ENCODE measurements at places on chromosomes 13 and 19. TPM values are rescaled to one million over a fixed set of nuclear protein-coding genes. Genes with fewer than 3 reads are reported as not detected.
A peak's percentile ranks its signal among the peaks of the same experiment; 100 is the strongest.

The ASF1B gene
- 12.4 TPM for total RNA-seq

The CAPN12 gene
- total RNA-seq: 0.32 TPM

- no peaks in the 10 kb centered on the region for H3K4me1 ChIP-seq
These were observed 72.9 kb downstream of the FGF14 start for GRCh38 chr13:102328909-102329308.

- peak overlapping the region; percentile 89 for H3K4me3 ChIP-seq
- H3K27ac ChIP-seq: no peak overlapping the region
- peaks cover 2% of the 10 kb centered on the region for H3K27me3 ChIP-seq
- peaks cover 10% of the 10 kb centered on the region for H3K4me1 ChIP-seq
These were observed 489 bp downstream of the CCNE1 start for GRCh38 chr19:29812080-29812880.

GRCh38 chr13:74253161-74253560, 119.0 kb upstream of the KLF12 start:
- peaks cover 11% of the 10 kb centered on the region for H3K36me3 ChIP-seq
- peaks cover 3% of the 10 kb centered on the region for H3K27me3 ChIP-seq
- H3K4me3 ChIP-seq: no peak overlapping the region
- no peak overlapping the region for H3K27ac ChIP-seq

DNA sequence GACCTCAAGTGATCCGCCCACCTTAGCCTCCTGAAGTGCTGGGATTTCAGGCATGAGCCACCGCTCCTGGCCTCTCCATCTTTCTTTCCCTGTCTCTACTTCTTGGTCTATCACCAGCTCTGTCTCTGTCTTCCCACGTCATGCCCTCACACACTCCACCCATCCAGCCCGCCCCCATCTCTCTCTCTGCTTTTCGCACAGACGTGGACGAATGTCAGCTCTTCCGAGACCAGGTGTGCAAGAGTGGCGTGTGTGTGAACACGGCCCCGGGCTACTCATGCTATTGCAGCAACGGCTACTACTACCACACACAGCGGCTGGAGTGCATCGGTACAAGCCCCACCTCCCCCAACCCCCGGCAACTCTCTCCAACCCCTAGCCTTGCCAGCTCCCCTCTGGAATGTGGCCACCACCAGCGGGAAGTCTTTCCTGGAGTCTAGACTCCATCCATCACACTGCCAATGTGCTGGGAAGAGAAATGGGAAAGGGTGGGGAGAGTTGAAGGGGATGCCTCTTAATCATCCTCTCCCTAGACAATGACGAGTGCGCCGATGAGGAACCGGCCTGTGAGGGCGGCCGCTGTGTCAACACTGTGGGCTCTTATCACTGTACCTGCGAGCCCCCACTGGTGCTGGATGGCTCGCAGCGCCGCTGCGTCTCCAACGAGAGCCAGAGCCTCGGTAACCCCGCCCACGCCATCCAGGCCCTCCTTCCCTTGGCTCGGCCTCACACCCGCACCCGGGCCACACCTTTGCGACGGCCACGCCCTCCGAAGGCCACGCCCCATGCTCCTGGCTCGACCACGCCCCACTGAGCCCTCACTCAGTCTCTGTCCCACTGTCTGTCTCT, 22.5 kb downstream of the LTBP4 start:
- H3K4me3 ChIP-seq: no peak overlapping the region
- no peak overlapping the region for H3K27ac ChIP-seq
- H3K27me3 ChIP-seq: peaks cover 3% of the 10 kb centered on the region
- DNase-seq: no peak

- peaks cover 42% of the 10 kb centered on the region for H3K27me3 ChIP-seq
- H3K4me1 ChIP-seq: peaks cover 17% of the 10 kb centered on the region
- no peak overlapping the region for H3K4me3 ChIP-seq
- DNase-seq: no peak
These were observed 116.7 kb upstream of the GJB6 start for GRCh38 chr13:20348645-20349408.

The LYPD4 gene
- total RNA-seq: not detected

DNA sequence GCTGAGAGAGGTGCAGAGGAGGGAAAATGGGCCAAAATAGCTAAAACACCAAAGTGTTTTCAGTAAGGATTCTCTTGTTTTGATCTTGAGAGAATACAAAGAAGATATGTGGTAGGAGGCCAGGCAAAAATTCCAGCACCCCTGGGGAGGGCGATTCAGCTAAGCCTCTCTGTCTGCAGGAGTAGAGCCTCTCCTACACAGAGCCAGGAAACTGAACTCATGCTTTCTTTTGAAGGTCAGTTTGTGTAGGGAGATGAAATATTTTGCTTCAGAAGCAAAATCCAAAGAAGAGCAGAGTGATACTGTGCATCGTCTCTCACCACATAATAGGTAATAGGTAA, 565.0 kb downstream of the FGF9 start:
- H3K27ac ChIP-seq: no peak overlapping the region
- H3K36me3 ChIP-seq: no peaks in the 10 kb centered on the region
- no peak for DNase-seq
- H3K27me3 ChIP-seq: no peaks in the 10 kb centered on the region
- H3K4me3 ChIP-seq: no peak overlapping the region

The ZNF525 gene
- 4.1 TPM for total RNA-seq

DNA sequence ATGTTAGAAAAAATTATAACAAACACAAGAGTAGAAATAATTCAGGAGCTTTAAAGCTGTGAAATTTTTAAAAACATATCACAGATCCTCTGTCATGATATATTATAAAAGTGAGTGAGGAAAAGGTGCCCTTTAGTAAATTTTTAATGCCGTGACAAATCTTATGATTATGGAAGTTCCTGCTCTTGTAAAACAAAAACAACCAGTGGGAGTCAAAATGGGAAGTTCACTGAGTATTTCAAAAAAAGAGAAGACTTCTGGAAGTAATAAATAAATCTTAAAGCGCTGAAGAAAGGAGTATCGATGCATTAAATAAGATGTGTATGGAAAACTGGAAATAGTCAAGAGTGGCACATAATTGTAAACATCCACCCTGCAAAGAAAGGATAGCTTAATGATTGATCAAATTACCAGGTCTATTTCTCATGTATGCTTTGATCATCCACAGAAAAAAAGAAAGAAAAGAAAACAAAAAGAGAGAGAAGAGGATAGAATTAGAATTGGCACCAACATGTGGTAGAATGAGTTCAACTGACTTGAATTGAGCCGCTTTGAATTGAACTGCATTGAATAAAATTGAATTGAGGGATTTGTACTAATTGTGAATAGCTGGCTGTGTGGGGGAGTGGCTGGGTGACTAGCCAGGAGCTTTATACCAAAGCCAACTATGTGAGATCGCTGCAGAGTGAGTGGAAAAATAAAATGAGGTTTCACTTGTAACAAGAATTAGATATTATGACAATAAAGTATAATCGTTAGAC, 647.6 kb upstream of the SPRY2 start:
- H3K27ac ChIP-seq: no peak overlapping the region
- no peak for DNase-seq
- no peaks in the 10 kb centered on the region for H3K4me1 ChIP-seq
- peaks cover 5% of the 10 kb centered on the region for H3K27me3 ChIP-seq

- peak; percentile 91 for DNase-seq
- H3K27ac ChIP-seq: peak overlapping the region; percentile 91
These were observed 10.0 kb downstream of the CFD start for GRCh38 chr19:869245-870177.

- no peak overlapping the region for H3K4me3 ChIP-seq
- peaks cover 5% of the 10 kb centered on the region for H3K4me1 ChIP-seq
- H3K27ac ChIP-seq: no peak overlapping the region
- peaks cover 5% of the 10 kb centered on the region for H3K27me3 ChIP-seq
- no peaks in the 10 kb centered on the region for H3K36me3 ChIP-seq
These were observed 79.7 kb downstream of the INSR start for GRCh38 chr19:7214324-7215089.

The NKPD1 gene
- not detected for total RNA-seq

The UBA52 gene
- total RNA-seq: 1,338 TPM

The FPR2 gene
- not detected for total RNA-seq

The SULT2B1 gene
- not detected for total RNA-seq

DNA sequence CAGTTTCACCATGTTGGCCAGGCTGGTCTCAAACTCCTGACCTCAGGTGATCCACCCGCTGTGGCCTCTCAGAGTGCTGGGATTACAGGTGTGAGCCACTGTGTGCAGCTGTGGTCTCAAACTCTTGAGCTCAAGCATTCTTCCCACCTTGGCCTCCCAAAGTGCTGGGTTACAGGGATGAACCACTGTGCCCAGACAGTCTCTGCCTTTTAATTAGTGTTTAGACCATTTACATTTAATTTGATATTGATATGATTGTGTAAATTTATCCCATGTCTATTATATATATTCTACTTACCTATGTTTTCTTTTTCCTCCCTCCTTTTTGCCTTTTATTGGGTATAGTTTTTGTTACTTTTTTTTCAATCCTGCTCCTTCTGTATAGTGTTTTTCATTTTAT, 1.9 kb downstream of the NFKBIB start:
- peaks cover 6% of the 10 kb centered on the region for H3K27me3 ChIP-seq
- no peak for DNase-seq
- peaks cover 7% of the 10 kb centered on the region for H3K36me3 ChIP-seq
- H3K27ac ChIP-seq: no peak overlapping the region
- H3K4me1 ChIP-seq: peaks cover 27% of the 10 kb centered on the region
- peak overlapping the region; percentile 93 for H3K4me3 ChIP-seq

The MAP4K1 gene
- total RNA-seq: 0.29 TPM

DNA sequence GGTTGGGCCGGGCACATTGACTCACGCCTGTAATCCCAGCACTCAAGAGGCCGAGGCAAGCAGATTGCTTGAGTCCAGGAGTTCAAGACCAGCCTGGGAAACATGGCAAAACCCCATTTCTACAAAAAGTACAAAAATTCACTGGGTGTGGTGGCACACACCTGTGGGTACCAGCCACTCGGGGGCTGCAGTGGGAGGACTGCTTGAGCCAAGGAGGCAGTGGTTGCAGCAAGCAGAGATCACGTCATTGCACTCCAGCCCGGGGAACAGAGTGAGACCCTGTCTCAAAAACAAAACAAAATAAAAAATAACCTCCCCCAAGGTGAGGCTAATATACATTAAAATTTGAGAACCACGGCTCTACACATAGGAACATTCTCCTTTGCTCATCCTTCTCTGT, 24.9 kb downstream of the NLRP13 start:
- no peak overlapping the region for H3K4me3 ChIP-seq
- no peaks in the 10 kb centered on the region for H3K4me1 ChIP-seq
- peaks cover 3% of the 10 kb centered on the region for H3K27me3 ChIP-seq
- no peak overlapping the region for H3K27ac ChIP-seq
- H3K36me3 ChIP-seq: peaks cover 9% of the 10 kb centered on the region
- DNase-seq: no peak

DNA sequence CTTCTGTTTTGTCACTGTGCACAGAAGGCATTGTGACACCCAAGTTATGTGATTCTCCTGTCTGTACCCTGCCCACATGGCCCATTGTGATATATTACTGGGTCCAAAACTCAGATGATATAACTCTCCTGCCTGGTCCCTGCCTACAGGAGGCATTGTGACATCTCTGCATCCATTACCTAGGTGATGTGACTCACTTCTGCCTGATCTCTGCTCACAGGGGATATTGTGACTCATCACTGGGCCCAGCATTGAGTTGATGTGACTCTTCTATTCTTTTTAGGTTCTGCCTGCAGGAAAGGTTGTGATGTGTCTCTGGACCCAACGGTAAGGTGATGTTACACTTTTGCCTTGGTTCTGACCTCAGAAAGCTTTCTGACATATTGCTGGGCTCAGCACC, 67.9 kb upstream of the ZNF724 start:
- H3K27ac ChIP-seq: no peak overlapping the region
- DNase-seq: no peak
- peaks cover 2% of the 10 kb centered on the region for H3K27me3 ChIP-seq

The KIR3DL3 gene
- total RNA-seq: not detected

DNA sequence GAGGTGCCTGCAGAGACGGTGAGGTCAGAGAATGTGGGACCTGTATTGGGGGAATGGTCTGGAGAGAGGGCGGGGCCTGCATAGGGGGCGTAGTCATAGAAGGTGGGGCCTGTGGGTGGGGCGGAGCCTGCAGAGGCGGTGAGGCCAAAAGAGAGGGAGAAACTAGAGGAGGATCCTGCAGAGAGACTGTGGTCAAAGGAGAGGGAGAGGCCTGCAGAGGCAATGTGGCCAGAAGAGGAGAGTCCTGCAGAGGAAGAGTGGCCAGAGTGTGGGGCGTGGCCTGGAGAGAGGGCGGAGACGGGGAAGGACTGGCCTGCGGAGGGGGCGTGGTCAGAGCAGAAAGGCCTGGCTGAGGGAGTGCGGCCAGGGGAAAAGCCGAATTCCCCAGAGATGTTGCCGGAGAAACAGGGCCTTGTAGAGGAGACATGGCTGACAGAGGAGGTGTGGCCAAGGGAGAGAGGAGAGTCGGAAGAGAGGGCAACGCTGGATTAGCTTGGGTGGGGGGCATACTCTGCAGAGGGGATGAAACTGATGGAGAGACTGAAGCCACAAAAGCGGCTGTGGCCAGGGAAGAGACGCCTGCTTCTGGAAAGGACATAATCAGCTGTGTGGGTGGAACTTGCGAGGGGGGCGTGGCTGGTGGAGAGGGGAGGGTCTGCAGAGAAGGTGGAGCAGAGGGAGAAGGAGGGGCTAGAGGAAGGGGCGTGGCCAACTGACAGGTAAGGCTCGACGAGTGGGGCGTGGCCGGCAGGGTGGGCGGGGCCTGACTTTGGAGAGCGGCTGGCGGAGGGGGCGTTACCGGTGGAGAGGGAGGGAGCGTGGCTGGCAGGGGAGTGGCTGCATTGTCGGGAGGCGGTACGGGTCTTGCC, 2.5 kb downstream of the PRR36 start:
- peak overlapping the region; percentile 89 for H3K27ac ChIP-seq
- H3K36me3 ChIP-seq: no peaks in the 10 kb centered on the region
- H3K4me1 ChIP-seq: peaks cover 11% of the 10 kb centered on the region
- peak overlapping the region; percentile 87 for H3K4me3 ChIP-seq
- H3K27me3 ChIP-seq: peaks cover 28% of the 10 kb centered on the region
- peak; percentile 84 for DNase-seq

The GJB6 gene
- total RNA-seq: not detected

DNA sequence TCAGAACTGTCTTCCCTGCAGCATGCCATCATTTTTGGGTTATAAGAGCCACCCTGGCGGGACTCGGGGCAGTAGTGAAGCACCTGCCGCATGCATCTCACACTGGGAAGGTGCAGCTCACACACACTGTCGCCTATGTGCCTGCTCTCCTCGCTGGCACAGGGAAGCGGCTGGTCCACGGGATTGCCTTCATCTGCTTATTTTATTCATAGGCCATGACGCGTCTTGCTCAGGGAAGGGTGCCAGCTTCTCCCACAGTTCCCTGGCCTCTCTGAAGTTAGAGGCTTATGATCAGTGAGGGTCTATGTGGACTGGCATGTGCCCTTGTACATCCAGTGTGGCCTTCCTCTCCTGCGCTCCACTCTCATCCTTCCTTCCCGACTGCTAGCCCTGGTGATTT, 150.0 kb downstream of the KLF12 start:
- no peak overlapping the region for H3K4me3 ChIP-seq
- DNase-seq: no peak
- H3K27me3 ChIP-seq: no peaks in the 10 kb centered on the region
- H3K27ac ChIP-seq: no peak overlapping the region
- H3K4me1 ChIP-seq: peaks cover 2% of the 10 kb centered on the region

DNA sequence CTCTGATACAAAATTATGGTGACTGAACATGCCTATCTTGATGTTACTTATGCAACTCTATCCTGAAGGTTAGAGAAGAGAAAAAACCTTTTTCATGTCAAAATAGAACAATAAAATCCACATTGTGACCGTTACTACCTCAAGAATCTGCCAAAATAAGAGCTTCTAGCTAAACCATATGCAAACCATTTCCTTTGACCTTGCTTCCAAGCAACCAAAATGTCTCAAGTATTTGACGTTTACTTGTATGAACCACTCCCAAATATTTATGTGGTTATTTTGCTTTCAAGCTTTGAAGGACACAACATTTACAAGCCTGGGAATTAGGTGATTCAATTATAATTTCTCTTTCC, 13.9 kb downstream of the FOXO1 start:
- H3K27me3 ChIP-seq: peaks cover 3% of the 10 kb centered on the region
- peaks cover 13% of the 10 kb centered on the region for H3K4me1 ChIP-seq
- no peaks in the 10 kb centered on the region for H3K36me3 ChIP-seq
